Effector memory CD8-positive, alpha-beta T cell (primary cell): ENCODE measurements at places on chromosomes 5 and 9.
A peak's percentile ranks its signal among the peaks of the same experiment; 100 is the strongest.

- H3K4me1 ChIP-seq: no peaks in the 10 kb centered on the region
Observed at GRCh38 chr5:111781200-111781599, 24.2 kb upstream of the NREP start.

- H3K4me3 ChIP-seq: no peak overlapping the region
- no peak overlapping the region for H3K27ac ChIP-seq
- H3K36me3 ChIP-seq: no peaks in the 10 kb centered on the region
- no peak for DNase-seq
Observed at GRCh38 chr5:50867140-50867539, 200.7 kb downstream of the PARP8 start.

DNA sequence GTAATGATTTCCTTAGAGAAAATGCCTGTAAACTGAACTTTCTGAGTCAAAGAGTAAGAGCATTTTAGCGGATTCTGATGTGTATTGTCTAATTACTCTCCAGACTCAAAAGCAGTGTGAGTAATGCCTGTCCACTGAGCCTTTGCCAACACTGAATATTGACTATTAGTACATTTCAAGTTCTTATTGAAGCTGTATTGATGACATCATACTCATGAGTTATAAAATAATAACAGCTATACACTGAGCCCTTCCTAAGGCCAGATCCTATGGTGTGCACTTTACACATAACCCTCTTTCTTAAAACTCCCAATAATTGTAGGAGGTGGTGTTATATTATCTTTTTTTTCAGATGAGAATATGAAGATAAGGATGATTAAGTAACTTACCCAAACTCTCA, 152.8 kb upstream of the TRPC7 start:
- no peak for DNase-seq
- H3K4me1 ChIP-seq: no peaks in the 10 kb centered on the region
- H3K27me3 ChIP-seq: no peaks in the 10 kb centered on the region
- H3K36me3 ChIP-seq: no peaks in the 10 kb centered on the region

DNA sequence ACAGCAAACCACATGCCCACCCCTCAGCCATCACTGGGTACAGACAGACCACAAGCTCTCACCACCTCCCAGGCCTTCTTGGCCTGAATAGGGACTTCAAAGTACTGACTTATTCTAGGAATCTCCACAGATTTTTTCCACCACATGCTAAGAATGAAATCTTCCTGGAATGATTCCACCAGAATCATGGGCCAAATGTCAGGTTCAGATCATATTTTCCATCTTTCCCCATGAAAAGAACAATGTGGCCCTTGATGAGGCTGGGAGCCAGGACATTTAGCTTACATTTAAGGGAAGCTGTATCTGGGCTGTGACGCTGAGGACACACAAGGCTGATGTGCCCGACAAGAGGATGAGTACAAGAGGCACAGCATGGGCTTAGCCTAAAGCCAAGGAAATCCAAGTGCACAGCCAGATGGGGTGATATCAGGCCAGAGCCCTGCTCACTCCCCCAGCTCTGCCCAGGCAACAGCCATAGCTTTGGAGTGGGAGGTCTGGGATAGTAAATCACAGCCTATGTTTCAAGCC, 28.1 kb downstream of the ACSL6 start:
- peak overlapping the region; percentile 61 for H3K27ac ChIP-seq
- H3K4me3 ChIP-seq: no peak overlapping the region
- peaks cover 8% of the 10 kb centered on the region for H3K4me1 ChIP-seq
- no peaks in the 10 kb centered on the region for H3K27me3 ChIP-seq

DNA sequence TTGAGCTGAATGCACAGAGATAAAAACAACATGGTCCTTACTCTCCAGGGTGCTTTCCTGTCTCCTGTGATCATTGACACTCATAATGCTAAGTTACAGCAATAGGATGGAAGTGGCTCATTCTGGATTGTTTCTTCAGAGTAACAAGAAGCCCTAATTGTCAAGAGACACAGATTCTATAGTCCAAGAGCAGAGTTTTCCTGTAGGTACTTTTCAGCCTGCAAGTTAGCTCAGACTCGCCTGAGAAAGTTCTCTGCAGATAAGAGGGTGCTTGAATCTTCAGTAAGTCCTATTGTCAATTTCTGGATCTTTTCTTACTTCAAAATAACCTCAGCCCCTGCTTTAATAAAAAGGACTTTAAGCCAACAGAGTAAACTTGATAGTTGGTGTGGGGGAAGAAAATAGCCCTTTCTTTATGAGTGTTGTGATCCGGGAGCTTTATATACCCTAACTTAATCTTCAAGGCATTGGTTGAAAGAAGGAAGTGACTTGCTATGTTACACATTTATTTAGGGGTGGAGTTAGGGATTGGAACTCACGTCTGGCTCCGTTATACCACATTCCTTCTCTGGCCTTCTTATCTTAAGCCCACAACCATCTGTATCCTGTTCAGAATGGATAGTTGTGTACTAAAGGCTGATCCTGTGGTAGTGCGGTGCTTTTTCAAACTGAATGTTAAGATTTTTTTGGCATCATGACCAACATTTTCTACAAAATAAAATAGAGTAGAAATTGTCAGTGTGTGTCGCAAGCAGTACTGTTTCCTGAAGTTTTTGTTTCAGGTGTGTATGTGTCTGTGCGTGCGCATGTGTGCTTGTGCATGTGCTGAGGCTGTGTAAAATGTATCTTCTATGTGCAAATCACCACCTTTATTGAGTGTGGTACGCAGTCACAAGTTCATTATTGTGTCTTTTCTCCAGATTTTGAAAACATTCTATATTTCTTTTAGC, 173.9 kb downstream of the WDR70 start:
- H3K4me1 ChIP-seq: peaks cover 9% of the 10 kb centered on the region
- no peak overlapping the region for H3K27ac ChIP-seq
- H3K27me3 ChIP-seq: no peaks in the 10 kb centered on the region
- H3K4me3 ChIP-seq: no peak overlapping the region
- no peaks in the 10 kb centered on the region for H3K36me3 ChIP-seq

GRCh38 chr5:54103871-54104270, 206.5 kb downstream of the ARL15 start:
- H3K27me3 ChIP-seq: no peaks in the 10 kb centered on the region
- H3K4me3 ChIP-seq: no peak overlapping the region
- no peak for DNase-seq

GRCh38 chr9:126862104-126862761, 1.8 kb downstream of the ZBTB34 start:
- peak overlapping the region; percentile 81 for H3K27ac ChIP-seq
- no peaks in the 10 kb centered on the region for H3K27me3 ChIP-seq
- H3K36me3 ChIP-seq: peaks cover 4% of the 10 kb centered on the region
- peak overlapping the region; percentile 70 for H3K4me3 ChIP-seq
- H3K4me1 ChIP-seq: peaks cover 38% of the 10 kb centered on the region

- H3K4me3 ChIP-seq: no peak overlapping the region
- H3K27ac ChIP-seq: peak overlapping the region; percentile 26
- H3K4me1 ChIP-seq: peaks cover 35% of the 10 kb centered on the region
- DNase-seq: no peak
- H3K36me3 ChIP-seq: no peaks in the 10 kb centered on the region
Observed at GRCh38 chr5:14816999-14817761, 54.4 kb downstream of the ANKH start.

DNA sequence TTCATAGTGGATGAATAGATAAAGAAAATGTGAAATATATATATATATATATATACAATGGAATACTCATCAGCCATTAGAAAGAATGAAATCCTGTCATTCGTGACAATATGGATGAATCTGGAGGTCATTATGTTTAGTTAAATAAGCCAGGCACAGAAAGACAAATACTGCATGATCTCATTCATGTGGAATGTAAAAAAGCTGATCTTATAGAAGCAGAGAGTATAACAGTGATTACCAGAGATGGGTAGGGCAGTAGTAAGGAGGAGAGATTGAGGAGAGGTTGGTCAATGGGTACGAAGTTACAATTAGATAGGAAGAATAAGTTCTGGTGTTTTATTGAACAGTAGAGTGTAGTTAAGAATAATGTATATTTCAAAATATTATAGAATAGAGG, 19.7 kb upstream of the PCDHAC2 start:
- no peak overlapping the region for H3K27ac ChIP-seq
- H3K36me3 ChIP-seq: no peaks in the 10 kb centered on the region
- H3K27me3 ChIP-seq: no peaks in the 10 kb centered on the region
- no peaks in the 10 kb centered on the region for H3K4me1 ChIP-seq

DNA sequence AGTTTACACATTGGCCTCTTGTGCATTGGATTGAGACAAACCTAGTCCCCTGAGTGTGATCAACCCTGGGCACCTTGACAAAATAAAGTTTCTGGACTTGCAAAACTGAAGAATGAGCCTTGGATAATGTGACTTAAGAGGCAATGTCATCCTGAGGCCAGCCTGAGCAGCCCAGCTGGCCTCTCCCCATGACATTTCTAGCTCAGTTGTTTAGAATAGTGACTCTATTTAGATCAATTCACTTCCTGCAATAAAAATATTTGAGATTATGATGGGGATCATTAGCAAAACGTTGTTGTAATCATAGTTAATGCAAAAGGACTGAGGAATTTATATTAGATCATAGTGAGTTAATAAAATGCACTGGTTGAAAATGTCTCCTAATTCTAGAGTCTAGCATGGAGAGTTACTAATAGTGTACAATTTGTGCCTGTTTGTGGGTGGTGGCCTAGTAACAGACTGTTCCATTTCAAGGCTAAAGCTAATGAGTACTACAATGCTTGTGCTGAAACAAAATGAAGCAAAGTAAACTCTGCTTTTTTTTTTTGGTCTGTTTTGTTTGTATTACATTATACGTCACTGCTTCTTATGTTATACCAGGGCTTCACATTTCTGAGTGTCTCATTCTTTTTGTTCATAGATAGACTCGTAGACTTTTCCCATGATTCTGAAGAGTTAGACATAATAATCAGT, 10.9 kb upstream of the RHOBTB3 start:
- H3K4me1 ChIP-seq: peaks cover 10% of the 10 kb centered on the region
- no peak overlapping the region for H3K27ac ChIP-seq
- no peak for DNase-seq
- no peaks in the 10 kb centered on the region for H3K36me3 ChIP-seq

GRCh38 chr5:38013107-38013506, 173.3 kb upstream of the GDNF start:
- DNase-seq: no peak
- H3K27ac ChIP-seq: no peak overlapping the region
- no peaks in the 10 kb centered on the region for H3K4me1 ChIP-seq
- H3K4me3 ChIP-seq: no peak overlapping the region
- no peaks in the 10 kb centered on the region for H3K27me3 ChIP-seq

DNA sequence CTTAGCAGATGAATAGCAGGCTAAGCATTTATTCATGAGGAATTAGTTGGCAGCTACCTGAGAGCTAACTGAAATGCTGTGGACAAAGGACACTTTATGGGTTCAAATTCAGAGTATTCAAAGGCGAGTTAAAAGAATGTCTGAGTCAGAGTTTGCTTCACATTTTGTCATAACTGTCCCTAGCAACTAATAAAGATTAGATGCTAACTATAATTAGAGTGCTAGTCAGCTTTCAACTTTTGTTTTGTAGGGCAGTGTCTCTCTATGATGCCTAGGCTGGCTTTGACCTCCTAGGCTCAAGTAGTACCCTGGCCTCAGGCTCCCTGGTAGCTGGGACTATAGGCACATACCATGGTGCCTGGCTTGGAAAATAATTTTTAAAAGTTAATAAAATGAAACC, 4.6 kb downstream of the SMC5 start:
- no peak overlapping the region for H3K4me3 ChIP-seq
- no peak overlapping the region for H3K27ac ChIP-seq
- no peak for DNase-seq
- peaks cover 32% of the 10 kb centered on the region for H3K4me1 ChIP-seq
- H3K27me3 ChIP-seq: no peaks in the 10 kb centered on the region
- peaks cover 21% of the 10 kb centered on the region for H3K36me3 ChIP-seq

GRCh38 chr9:353077-353476, 138.4 kb downstream of the DOCK8 start:
- peaks cover 74% of the 10 kb centered on the region for H3K36me3 ChIP-seq
- no peak for DNase-seq
- no peaks in the 10 kb centered on the region for H3K27me3 ChIP-seq
- no peak overlapping the region for H3K4me3 ChIP-seq

GRCh38 chr5:66724349-66725139, 128.4 kb downstream of the MAST4 start:
- no peaks in the 10 kb centered on the region for H3K4me1 ChIP-seq
- no peak overlapping the region for H3K27ac ChIP-seq
